Posterior cingulate gyrus (tissue), 11 donors: ENCODE measurements at places on chromosomes 7 and 10.

DNA sequence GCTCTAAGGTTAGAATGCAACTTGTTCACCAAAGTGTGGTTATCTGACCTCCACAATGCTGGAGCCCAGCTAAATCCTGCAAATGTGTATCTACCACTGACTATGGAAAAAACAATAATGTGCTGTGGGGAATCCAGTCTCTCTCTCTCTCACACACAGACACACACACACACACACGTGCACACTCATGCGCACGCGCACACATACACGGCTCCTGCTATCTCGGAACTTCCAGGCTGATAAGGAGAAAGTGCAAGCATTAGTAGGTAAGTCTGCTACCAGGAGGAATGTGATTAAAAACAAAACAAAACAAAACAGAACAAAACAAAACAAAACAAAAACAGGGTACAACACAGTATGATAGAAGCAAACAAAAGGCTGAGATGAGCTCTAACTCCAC is 205.2 kb downstream of the FRMD4A start:
- no peak for DNase-seq

DNA sequence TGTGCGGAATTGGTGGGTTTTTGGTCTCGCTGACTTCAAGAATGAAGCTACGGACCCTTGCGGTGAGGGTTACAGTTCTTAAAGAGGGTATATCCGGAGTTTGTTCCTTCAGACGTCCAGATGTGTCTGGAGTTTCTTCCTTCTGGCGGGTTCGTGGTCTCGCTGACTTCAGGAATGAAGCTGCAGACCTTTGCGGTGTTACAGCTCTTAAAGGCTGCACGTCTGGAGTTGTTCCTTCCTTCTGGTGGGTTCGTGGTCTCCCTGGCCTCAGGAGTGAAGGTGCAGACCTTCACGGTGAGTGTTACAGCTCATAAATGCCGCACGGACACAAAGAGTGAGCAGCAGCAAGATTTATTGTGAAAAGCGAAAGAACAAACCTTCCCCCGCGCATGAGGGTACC is 670.7 kb downstream of the CNTNAP2 start:
- no peak for DNase-seq

DNA sequence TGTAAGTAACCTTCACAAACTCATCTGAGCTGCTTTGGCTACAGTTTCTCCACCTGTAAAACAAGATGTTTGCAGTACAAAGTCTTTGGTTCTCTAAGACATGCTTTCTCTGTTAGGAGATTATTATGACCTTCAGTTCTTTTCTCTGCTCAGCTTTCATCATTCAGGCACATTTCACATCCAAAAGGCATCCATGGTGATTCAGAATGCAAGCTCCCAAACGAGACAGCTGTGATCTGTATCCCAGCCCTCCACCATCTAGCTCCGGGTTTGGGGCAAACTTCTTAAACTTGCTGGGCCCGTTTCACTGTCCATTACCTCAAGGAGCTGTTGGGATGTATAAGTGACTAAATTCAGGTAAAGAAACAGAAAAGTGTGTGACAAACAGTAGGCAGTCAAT is 95.8 kb upstream of the COL1A2 start:
- DNase-seq = no peak

- DNase-seq = no peak
These were observed 117.9 kb downstream of the NPY start for GRCh38 chr7:24401628-24402593.

DNA sequence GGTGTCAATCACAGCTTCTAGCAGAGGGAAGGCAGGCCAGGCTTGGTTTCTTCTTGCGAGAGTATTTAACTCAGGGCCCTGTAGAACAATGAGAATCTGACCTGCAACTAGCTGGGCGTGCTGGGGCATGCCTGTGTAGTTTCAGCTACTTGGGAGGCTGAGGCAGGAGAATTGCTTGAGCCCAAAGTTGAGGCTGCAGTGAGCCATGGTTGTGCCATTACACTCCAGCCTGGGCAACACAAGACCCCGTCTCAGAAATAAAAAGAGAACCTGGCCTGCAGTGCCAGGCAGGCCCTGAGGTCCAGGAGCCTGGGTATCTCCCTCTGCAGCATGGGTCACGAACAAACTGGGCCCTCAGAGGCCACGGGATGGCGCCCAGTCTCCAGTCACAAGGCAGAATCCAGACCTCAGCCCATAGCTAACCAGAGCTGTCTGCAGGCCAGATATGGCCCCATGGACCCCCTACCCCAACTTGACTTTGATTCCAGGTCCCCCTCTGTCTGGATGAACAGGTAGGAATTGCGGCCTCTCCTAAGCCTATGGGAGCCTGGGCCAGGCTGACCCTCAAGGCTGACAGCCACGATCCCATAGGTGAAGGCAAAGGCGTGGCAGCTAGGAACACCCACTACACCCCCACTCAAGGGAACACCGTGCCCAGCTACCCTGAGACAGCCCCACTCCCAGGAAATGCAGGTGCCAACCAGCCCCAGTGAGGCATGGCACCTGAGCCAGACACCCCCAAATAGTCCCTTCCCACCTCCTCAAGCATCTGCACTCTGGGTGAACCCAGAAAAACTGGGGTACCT is 102.7 kb upstream of the TNRC18 start:
- DNase-seq = no peak

DNA sequence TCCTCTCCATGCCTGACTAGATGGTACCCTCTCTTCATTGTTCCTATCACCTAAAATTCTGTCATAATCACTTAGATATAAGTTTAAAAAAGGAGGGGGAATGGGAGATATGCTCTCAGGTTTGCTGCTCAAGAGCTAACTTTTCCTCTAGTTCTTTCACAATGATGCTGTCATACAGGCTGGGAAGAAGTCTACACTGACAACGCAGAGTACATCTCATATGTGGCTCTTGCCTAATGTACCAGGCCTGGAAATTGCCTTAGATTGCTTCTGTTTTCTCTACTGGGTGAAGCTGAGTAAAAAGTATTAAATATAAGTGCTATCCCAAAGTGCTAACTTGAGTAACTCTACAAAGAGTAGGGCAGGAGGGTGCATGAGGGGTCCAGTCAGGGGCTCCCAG is 43.8 kb upstream of the BET1 start:
- no peak for DNase-seq

GRCh38 chr7:132420527-132420926 is 155.7 kb downstream of the PLXNA4 start:
- DNase-seq = no peak

GRCh38 chr10:105644559-105644958 is 1003.5 kb downstream of the SORCS3 start:
- DNase-seq = no peak

- DNase-seq = no peak
These were observed 90.4 kb downstream of the PHTF2 start for GRCh38 chr7:77888998-77889397.

- no peak for DNase-seq
These were observed 96.0 kb downstream of the MTERF1 start for GRCh38 chr7:91784469-91784868.

GRCh38 chr7:99027841-99028240 is 116.1 kb downstream of the SMURF1 start:
- DNase-seq = no peak

DNA sequence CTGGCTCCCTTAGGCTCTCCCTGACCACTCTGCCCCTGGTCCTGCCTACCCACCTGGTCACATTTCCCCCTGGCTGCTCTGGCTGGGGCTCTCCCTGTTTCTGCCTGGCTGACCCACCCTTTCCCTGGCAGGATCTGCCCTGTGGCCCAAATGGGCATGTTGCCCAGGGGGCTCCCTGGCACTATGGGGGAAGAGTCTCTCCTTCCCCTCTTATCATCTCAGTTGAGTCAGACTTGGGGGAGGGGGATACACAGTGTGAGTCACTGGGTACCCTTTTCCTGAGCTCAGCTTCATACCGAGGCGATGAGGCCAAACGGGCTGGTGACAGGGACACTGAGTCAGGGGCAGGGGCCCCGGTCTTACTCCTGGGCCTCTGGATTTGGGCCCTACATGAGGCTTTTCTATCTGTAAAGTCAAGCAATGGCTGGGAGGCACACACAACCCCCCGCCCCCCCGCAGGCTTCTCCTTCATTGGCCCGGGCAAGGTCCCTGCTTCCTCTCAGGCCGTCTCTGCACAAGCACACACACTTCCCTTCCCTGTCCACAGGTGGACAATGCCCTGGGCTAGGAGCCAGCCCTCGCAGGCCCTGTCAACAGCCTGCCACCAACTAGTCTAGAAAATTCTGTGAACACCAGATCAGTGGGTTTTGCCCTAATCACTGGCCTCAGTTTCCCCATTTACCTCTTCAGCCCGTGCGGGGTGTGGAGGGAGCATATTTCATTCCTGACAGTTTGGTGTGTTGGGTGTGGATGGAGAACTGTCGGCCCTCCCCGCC is 627 bp upstream of the FLNC start:
- peak; percentile 65 for DNase-seq

DNA sequence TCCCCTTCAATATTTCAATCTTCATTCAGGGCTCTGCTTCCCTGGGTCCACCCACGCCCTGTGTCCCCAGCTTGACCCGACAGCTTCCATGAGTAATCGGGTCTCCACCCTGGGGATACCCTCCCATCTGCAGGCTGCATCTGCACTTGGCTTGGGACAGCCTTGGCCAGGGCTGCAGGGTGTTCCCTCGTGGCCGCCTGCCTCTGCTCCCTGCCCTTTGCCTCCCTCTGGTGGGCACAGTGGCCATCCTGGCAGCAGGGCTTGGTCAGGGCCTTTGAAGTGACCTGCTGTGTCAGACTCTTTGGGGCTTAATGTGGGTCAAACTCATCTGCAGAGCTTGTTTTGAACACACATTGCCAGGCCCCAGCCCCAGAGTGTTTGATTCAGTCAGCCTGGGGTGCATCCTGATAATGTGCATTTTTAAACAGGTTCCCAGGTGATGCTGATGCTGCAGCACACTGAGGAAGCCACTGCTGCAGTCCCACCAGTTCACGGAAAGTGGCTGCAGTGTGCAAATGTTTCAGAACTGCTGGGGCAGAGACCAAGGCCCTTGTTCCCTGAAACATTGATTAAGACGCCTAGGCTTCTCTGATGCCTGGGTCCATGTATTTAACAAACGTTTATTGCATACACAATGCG is 80.7 kb upstream of the SEC61G start:
- no peak for DNase-seq

DNA sequence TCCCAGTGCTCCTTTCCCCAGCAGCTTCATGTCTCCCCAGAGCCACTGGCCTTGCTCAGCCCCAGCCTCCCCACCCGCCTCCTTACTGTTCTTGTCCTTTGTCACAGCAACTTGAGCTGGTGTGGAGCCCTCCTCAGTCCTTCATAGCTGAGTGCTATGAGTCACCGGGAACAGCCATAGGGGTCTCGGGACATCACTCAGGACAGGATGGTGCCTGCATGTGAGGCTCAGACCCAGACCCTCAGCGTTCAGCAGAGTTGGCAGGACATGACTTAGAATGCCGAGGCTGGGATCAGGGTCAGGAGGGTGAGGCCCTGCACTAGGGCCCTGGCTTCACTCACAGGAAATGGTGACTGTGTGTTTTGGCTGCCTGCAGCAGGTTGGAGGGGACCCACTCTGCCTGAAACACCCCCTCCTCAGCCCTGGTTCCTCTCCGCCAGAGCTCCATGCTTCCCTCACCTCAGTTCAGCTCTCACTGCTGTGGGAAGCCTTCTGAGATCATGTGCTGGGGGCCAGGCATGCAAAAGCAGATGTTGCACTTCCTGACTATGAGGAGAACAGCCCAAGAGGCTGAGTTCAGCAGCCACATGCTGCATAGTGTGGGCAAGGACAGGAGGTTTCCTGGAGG is 40.7 kb upstream of the GJD4 start:
- no peak for DNase-seq

GRCh38 chr10:11175823-11176243 is 158.2 kb downstream of the CELF2 start:
- DNase-seq = no peak

GRCh38 chr10:44824607-44825006 is 86.5 kb upstream of the TMEM72 start:
- DNase-seq = no peak

GRCh38 chr10:92091965-92092364 is 168.4 kb downstream of the BTAF1 start:
- DNase-seq = no peak

DNA sequence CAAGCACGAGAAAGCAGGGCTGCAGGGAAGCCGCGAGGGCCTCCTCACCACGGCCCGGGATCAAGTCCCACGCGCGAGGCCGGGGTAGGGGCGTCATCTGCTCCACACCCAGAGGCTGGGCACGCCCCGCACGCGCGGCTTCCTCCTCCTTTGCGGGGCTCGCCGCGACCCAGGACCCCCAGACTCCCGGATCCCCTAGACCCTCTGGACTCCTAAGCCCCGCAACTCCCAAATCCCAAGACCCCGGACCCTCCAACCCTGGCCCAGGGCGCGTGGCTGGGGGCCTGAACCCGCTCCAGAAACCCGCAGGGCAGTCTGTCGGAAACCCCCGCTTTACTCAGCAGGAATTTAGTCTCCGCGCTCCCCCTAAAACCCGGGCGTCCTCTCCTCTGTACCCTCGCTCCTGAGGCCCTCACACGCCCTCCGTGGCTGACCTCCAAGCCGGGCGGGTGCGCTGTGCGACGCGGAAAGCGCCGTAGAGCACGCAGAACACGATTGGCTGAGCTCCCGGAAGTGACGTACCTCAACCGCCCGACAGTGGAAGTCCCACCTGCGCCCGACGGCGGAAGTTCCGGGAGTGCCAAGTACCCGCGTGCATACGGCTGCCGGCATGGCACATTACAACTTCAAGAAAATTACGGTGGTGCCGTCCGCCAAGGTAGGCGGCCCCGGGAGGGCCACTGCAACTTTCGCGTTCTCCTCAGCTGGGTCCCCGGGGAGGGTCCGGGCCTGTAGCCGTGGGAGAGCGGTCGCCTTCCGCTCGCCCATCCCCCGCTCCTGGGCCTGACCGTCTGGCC is at the start of gene GTPBP4:
Gene GTPBP4 (plus strand): TSS at position 565 of the 797 bp plus-strand sequence. CDS start 46 bp downstream, at position 611.
- DNase-seq = peak; percentile 99

DNA sequence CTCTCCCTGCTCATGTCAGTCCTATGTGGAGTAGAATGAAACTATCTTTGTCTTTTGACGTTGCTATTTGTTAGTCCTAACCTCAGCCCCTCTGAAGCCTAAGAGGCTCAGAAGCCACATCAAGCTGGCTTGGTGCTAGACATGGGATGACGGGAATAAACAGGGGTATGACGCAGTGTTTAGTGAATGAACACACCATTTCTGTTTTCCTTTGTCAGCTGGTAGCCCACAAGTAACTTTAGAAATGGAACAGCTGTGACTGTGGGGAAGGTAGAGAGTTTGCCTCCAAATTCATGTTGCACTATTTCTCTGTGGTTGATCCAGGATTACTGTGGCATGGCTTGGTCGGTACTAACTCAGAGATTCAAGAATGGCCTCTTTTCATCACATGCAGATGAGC is 31.3 kb downstream of the COX15 start:
- no peak for DNase-seq

- peak; percentile 95 for DNase-seq
These were observed at the start of gene SFMBT2 for GRCh38 chr10:7410862-7411670. Gene SFMBT2, minus strand, starts transcription at chr10:7411034. Its CDS starts 29,136 bp downstream, at chr10:7381898.

DNA sequence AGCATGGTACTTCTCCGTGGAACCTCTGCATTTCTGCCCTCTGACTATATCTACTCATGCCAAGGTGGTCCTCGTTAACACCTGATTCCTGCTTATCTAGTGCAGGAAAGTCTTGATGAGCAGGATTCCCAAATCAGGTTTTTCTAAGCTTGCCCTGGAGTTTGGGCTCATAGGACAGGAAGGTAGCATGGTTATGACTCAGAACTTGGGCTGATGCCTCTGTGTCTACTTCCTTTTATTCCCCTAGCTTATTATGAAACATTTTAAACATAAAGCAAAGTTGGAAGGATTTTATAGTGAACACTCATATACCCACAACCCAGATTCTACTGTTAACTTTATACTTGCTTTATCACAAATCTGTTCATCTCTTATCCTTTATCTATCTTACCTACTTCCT is 5.6 kb downstream of the SUFU start:
- no peak for DNase-seq
